Spinal cord (tissue), 10 donors: ENCODE measurements at places on chromosomes 1 and 21. TPM values are rescaled to one million over a fixed set of nuclear protein-coding genes. Genes with fewer than 3 reads are reported as not detected.

The NUCKS1 gene
- total RNA-seq, result 254 TPM

The PCSK9 gene
- total RNA-seq, result 3.2 TPM

The STPG1 gene
- 10.9 TPM for total RNA-seq

The ABCA4 gene
- 2.9 TPM for total RNA-seq

The CLDN19 gene
- total RNA-seq, result 20.6 TPM

The OLFML3 gene
- 343 TPM for total RNA-seq
